Activated CD4-positive, alpha-beta T cell treated with anti-CD3 and anti-CD28 coated beads for 48 hours (primary cell): ENCODE measurements at places on chromosomes 1 and 21.
A peak's percentile ranks its signal among the peaks of the same experiment; 100 is the strongest.

GRCh38 chr1:84282780-84283333 lies 18.7 kb upstream of the SAMD13 start:
- no peak for DNase-seq

DNA sequence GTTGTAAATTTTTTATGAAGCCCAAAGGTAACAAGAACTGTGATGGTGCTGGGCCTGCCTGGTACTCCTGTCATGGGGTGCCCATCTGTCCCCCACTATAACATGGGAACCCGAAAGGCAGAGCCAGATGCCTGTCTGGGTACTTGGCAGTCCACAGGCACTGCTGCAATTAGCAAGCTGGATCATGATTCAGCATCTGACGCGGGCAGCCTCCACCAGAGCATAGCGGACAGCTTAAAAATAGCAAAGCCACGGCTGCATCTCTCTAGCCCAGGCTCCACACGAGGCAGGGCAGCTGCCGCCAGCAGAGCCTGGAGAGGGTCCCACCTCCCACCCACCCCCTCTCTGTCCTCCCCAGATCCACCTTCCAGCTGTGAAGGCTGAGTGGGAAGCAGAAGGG lies 22.9 kb downstream of the SUSD4 start:
- DNase-seq, result no peak

DNA sequence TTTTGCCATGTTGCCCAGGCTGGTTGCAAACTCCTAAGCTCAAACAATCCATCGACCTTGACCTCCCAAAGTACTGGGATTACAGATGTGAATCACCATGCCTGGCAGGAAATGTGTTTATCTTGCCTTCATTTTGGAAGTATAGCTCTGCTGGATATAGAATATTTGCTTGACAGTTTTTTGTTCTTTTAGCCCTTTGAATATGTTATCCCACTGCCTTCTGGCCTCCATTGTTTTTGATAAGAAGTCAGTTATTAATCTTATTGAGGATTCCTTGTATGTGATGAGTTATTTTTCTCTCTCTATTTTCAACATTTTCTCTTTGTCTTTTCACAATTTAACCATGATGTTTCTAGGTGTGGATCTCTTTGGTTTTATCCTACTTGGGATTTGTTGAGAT lies 112.9 kb upstream of the RAB3GAP2 start:
- no peak for DNase-seq

- DNase-seq, result no peak
These were observed at the start of gene HIVEP3 for GRCh38 chr1:41918450-41919043. TSS of gene HIVEP3 (minus strand) at chr1:41918922.

GRCh38 chr1:22826604-22827580 lies 116.3 kb downstream of the EPHB2 start:
- no peak for DNase-seq

- no peak for DNase-seq
These were observed 80.9 kb downstream of the TTC3 start for GRCh38 chr21:37153935-37154350.

DNA sequence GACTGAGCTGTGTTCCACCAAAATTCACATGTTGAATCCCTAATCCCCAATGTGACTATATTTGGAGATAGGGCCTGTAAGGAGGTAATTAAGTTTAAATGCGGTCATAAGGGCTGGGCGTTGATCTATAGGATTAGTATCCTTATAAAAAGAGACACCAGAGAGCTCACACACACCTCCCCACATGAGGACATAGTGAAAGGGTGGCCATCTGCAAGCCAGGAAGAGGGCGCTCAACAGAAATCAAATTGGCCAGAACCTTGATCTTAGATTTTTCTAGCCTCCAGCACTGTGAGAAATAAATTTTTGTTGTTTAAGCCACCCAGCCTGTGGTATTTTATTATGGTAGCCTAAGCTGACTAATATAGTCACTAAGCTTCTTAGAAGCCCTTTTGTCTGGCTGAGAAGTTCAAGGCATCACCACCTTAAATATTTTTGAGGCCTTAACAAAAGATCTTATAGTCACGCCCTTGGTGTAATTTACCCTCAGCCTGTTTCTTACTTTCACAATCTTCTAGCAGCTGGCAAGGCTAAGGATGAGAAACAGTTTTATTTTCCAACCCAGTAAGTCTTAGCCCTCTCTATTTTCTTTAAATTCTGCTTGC lies 28.8 kb downstream of the GORAB start:
- DNase-seq, result no peak

GRCh38 chr1:23801338-23801748 lies 789 bp upstream of the GALE start:
- no peak for DNase-seq

GRCh38 chr1:223500560-223501425 lies 107.6 kb downstream of the CCDC185 start:
- peak; percentile 68 for DNase-seq

- no peak for DNase-seq
These were observed 2.3 kb upstream of the NENF start for GRCh38 chr1:212430416-212430815.

- DNase-seq, result no peak
These were observed 21.9 kb upstream of the RABGGTB start for GRCh38 chr1:75764057-75764655.

GRCh38 chr21:45713613-45714012 lies 70.1 kb downstream of the PCBP3 start:
- no peak for DNase-seq

GRCh38 chr1:184052194-184052559 lies 647 bp downstream of the TSEN15 start:
- DNase-seq, result no peak
